Naive thymus-derived CD8-positive, alpha-beta T cell (primary cell): ENCODE measurements at places on chromosomes 12 and 14. TPM values are rescaled to one million over a fixed set of nuclear protein-coding genes. Genes with fewer than 3 reads are reported as not detected.

PROX2 gene
- polyA plus RNA-seq = 0.50 TPM

GPD1 gene
- not detected for polyA plus RNA-seq

DNA sequence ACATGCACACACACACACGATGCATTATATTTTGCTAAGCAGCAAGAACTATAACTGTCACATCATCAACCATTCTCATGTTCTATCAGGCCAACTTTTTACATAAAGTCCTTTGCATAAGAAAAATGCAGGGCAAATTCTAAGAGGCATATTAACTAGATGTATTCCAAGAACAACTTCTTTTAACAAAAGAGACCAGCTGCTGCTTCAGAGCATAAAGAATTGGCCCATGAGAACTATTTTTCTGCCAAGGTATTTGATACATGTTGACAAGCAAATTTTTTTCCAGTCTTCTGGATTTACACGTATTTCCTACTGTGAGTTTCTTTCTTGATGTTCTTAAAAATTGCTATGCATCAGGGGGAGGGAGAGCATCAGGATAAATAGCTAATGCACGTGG is 27.2 kb downstream of the GLT8D2 start:
- no peak for DNase-seq

TAS2R8 gene
- not detected for polyA plus RNA-seq

LRRC43 gene
- not detected for polyA plus RNA-seq

DNA sequence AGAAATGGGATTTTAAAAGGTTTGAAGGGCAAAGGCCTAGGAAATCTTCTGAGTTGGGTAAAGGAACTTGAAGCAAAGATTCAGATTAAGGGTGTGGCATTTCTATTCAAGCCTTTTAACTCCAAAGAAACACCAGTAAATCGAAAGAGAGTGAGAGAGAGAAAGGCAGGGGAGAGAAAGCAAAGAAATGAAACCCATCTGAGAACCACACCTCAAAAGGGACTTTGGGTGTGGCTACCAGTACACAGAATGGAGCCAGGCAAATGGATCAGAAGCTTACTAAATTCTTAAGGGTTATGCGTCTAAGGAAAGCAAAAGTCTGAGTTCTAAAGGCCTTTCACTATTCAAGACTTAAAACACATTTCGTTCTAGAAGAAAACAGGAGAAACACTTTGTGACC is 277.4 kb downstream of the BCL11B start:
- DNase-seq = peak; percentile 20

SMCO2 gene
- not detected for polyA plus RNA-seq

DNA sequence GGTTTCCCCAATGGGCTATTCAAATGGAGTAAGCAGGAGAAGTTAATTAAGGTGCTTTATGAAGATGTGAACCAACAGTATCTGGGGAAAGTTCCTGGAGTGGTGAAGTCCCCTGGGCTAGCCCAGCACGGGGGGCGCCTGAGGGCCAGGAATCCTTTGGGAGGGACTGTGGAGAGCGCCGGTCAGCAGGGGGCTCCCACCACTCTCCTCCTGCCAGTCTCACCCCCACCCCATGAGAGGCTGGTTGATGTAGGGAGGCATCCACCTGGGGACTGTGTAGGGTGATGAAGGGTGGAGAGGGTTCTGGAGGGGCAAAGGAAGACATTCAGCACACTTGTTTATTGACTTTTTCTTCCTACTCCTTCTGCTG is 4.4 kb downstream of the CEBPE start:
- DNase-seq = no peak

- DNase-seq = no peak
These were observed 53.2 kb downstream of the KCNK10 start for GRCh38 chr14:88269806-88270420.

PLA2G1B gene
- polyA plus RNA-seq = 0.40 TPM

ANO2 gene
- polyA plus RNA-seq = not detected

GRCh38 chr12:122366685-122367475 is 55.6 kb downstream of the CLIP1 start:
- no peak for DNase-seq

GRCh38 chr14:71163842-71164629 is 256.8 kb downstream of the PCNX1 start:
- no peak for DNase-seq

IL31 gene
- polyA plus RNA-seq = not detected

MMP17 gene
- polyA plus RNA-seq = not detected

PXMP2 gene
- polyA plus RNA-seq = 9.9 TPM

GRCh38 chr12:3752096-3752709 is 706 bp downstream of the CRACR2A start:
- peak; percentile 82 for DNase-seq

- DNase-seq = no peak
These were observed 2.0 kb downstream of the PTHLH start for GRCh38 chr12:27970401-27971120.

OTX2 gene
- polyA plus RNA-seq = not detected
